ENCODE measurements at places on chromosomes 1 and 21.
A peak's percentile ranks its signal among the peaks of the same experiment; 100 is the strongest.

DNA sequence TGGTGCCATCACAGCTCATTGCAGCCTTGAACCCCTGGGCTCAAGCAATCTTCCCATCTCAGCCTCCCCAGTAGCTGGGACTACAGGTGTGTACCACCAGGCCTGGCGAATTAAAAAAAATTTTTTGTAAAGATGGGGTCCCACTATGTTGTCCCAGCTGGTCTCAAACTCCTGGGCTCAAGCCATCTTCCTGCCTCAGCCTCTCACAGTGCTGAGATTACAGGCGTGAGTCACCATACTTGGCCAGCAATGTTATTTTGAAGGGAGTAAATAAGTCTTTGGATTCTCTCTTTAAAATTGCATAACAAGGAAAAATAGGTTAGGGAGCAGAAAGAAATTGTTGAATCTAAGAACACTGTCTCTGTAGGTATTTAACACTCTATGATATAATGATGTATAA lies 111.3 kb downstream of the RPS6KC1 start:
- no peak for DNase-seq

DNA sequence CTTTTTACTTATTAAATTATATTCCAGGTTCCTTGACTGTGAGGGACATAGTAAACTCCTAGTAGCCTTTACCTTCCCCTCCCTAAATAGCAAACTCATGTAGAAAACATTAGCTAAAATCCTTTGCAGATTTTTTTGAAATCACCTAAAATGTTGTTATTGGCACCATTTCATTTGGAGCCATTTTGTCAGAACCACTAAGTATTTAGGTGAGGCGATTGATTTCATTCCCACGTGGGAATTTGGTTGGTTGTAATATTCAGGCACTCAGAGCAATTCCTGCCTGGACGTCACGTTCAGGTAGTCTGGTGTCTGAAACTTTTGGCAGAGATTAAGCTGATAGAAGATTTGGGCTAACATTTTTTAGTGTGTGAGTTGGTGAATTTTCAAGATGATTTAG lies 84.3 kb downstream of the CAMTA1 start:
- no peak for DNase-seq

- no peak for DNase-seq
Observed at GRCh38 chr1:171296897-171297296, 17.1 kb upstream of the FMO4 start.

- DNase-seq: no peak
Observed at GRCh38 chr1:98884864-98885263, 119.8 kb downstream of the PLPPR5 start.

- no peak for DNase-seq
Observed at GRCh38 chr1:60678802-60679201, 403.6 kb upstream of the NFIA start.

DNA sequence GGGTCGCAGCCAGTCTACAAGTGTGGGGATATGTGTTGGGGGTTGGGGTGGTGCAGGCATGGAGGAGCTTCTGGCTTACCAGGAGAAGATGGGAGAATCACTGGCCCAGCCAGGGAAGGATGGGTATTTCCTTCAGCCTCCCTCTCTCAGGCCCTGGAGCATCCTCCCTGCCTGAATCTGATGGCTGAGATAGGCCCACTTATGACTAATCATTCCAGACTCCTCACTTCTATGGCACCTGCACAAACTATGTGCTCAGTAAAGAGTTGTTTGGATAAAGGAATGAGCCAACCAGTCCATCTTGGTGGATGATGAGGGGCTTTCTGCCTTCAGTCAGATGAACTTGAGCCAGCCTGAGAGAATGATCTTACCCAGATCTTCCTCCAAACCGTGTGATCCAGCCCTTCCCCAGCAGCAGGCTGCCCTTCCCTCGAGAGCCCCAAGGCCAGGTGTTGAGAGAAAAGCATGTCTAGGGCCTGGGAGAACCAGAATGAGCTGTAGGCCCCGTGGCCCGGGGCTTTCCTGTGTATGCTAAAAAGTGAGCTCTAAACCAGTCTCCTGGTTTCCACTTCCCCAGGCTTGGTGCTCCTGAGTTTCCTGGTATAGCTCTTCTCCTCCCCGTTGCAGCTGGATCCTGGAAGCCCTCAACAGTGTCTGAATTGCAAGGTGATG lies 1.3 kb downstream of the GPA33 start:
- no peak for DNase-seq

DNA sequence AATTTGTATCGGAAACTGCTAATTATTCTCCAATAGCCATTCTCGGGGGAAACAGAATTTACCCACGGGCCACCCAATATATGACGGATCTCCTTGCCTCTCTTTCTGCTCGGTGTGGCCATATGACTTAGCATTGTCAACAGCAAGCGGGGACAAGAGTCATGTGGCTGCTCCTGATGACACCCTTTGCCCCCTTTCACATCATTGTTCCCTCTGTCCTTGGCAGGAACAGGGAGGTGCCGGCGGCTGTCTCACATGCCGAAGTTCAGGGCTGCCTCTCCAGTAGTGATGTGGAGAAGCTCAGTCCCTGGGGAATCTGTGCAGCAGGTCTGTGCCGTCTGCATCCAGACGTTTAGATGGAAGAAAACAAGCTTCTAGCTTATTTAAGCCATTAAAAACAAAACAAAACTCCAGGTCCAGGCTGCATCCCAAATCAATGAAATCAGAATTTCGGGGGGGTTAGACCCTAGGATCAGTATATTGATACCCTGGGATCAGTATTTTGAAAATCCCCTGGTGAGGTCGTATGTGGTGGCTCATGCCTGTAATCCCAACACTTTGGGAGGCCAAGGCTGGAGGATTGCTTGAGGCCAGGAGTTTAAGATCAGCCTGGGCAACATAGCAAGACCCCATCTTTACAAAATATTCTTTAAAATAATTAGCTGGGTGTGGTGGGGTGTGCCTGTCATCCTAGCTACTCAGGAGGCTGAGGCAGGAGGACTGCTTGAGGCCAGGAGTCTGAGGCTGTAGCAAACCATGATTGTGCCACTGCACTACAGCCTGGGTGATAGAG lies 10.8 kb downstream of the MYOM3 start:
- no peak for DNase-seq

DNA sequence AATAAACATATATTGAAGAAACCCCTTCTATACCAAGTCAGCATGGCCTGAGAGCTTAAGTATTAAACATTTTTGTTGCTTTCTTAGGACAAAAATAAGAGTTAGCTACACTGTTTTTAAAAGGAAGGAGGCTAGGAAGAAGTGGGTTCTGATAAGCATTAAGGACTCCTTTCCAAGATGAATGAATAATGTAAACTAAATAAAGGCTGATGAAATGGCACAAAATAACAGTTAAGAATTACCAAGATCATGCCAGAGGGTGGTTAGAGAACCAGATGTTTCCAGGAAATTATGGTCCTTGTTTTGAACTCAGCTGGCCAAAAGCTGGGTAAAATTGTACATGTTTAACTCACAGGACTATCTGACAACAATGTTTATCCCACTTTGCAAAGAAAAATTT lies 114.1 kb upstream of the ETS2 start:
- no peak for DNase-seq

DNA sequence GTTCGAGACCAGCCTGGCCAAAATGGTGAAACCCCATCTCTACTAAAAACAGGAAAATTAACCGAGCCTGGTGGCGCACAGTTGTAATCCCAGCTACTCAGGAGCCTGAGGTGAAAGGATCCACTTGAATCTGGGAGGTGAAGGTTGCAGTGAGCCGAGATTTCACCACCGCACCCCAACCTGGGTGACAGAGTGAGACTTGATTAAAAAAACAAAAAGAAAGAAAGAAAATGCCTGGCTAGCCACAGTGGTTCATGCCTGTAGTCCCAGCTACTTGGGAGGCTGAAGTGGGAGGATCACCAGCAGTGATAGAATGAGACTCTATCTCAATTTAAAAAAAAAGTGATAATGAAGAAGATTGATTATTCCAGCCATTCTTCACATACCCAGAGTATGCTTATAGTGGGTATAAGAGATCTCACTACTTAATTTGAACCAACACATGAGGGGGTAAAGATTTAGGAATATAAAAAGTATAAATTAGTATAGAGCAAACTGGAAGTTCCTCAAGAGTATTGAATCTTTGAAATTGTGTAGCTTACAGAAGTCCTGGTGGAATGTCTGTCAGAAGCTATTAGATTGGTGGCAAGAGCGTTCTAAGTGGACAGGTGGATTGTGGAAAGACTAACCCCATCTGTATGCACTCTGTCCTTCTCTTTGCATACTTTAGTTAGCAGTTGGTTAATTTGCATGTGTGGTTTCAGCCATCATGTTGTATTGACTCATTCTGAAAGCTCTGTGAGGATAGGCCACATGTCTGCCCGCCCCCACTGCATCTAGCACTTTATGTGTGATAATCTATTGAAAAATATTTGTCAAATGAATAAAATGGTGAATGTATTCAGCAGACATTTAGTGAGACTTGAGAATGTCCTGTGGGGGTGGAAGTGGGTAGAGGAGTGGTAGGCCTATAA lies 25.0 kb downstream of the RLF start:
- DNase-seq: peak; percentile 42

DNA sequence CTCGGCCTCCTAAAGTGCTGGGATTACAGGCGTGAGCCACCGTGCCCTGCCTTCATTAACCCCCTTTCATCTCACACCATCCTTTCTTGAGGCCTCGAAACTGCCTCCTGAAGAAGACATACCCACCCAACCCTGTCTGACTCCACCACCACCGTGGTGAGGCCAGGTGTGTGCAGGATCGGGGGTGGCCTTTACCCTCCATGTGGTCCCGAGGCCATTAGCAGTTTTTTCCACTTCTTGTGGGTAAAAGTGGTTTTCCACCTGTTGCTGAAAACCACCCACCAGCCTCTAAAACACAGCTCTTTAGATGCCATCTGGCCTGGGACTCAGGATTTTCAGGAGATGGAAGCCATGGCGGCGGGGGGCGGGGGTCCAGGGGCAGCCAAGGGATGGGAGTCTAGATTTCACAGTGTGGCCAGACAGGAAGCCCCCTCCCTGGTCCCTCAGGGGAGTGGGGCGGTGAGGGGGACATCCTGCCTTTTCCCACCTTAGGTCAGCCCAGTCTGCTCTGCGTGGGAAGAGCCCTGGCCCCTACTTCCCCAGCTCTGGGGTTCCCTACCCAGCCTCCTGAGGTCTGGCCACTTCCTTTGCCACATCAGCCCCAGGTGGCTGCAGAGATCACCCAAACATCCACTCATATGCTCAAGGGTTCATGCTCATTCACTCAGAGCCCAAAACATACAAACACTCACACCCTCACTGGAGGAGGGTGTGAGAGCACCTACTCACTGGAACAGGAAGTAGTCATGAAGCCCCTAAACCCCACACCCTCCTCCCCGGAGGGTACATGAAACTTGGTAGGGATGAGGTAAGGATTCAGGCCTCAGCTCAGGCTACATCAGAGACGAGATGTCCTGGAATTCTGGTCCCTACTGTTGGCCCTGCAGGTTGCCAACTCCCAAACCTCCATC lies 2.3 kb downstream of the FGR start:
- DNase-seq: peak; percentile 62

DNA sequence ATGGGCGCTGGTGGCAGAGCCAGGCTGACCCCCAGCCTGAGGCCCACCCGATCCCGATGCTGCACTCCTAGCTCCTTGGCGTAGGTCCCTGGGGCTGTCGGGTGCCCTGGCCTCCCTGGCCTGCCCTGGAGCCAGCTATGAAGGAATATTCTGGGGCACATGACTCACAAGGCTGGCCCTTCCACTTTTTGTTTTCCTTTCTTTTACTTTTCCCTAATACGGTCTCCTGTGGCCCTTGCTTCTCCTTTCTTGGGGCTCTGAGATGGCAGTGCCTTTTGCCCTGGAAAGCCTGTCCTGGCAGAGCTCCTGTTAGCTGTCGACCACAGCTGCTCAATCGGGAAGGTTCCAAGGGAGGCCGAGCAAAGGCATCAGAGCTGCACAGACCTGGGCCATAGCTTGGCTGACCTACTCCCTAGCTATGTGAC lies 22.1 kb downstream of the ARHGEF10L start:
- no peak for DNase-seq

DNA sequence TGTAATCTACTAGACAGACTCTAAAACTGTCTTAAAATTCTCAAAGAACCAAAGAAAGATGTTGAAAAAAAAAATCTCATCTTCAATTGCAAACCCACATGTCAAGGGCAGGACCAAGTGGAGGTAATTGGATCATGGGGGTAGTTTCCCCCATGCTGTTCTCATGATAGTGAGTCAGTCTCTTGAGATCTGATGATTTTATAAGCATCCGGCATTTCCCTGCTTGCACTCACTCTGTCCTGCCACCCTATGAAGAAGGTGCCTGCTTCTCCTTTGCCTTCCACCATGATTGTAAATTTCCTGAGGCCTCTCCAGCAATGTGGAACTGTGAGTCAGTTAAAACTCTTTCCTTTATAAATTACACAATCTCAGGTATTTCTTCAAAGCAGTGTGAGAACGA lies 257.0 kb downstream of the HHIPL2 start:
- no peak for DNase-seq

- DNase-seq: no peak
Observed at GRCh38 chr1:100773444-100773843, 53.9 kb downstream of the VCAM1 start.

DNA sequence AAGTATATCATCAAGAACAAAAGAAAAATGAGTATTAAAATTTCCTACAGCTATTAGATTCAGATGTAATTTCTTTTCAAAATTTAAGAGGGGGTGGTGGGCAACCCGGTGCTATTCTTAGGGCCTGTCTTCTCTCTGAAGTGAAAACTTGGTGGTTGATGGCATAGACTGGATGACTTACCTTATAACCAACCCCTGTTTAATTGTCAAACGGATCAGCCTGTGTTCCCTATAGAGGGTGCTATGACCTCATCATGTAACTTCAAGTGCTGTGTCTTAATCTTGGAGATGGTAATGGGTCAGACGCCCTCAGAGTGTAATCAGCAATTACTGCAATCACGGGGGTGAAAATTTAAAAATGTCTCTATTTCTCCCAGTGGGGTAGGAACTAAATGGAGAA lies 176.2 kb downstream of the PCP4 start:
- DNase-seq: no peak

- DNase-seq: no peak
Observed at GRCh38 chr1:99969260-99969728, 502 bp upstream of the SLC35A3 start.

DNA sequence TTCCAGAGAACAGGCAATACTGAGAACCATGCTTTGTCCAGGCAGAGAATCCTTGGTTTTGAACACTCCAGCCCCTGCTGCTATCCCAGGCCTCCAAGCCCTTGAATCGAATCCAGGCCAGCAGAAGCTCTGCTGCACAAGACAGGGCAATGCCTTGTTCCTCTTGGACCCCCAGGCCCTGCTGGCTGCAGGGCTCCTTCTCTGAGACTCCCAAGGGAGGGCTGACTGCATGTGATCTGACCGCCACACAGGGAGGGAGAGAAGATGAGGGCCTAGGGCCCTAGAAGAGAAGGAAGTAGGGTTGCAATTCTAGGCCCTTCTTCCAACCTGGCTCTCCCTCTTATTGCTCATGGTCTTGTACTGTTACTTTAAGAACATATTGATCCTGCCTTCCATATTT lies 160.6 kb upstream of the EDN2 start:
- DNase-seq: no peak

DNA sequence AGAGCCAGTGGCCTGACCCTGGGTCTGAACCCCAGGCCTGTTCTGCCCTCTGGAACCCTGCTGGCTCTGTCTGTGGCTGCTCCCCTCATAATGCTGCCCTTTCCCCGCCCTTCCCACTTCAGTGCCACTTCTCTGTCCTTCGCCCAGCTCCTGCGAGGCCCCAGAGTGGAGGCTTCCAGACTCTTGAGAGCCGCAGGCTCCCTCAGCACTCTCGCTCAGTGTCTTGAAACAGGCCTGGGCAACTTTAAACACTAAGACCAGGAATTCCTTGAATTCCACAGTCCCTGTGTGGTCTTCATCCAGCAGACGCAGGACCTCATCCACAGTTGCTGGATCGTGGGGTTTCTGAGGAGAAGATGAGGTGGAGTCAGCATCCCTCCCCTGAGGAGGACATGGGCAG lies 3.5 kb downstream of the CRNN start:
- no peak for DNase-seq

Data from stimulated activated CD8-positive, alpha-beta memory T cell treated with anti-CD3 and anti-CD28 coated beads, Interleukin-7, amount 100 ng/mL, for 4 hours (primary cell).